ENCODE measurements at places on chromosomes 7 and 10.

DNA sequence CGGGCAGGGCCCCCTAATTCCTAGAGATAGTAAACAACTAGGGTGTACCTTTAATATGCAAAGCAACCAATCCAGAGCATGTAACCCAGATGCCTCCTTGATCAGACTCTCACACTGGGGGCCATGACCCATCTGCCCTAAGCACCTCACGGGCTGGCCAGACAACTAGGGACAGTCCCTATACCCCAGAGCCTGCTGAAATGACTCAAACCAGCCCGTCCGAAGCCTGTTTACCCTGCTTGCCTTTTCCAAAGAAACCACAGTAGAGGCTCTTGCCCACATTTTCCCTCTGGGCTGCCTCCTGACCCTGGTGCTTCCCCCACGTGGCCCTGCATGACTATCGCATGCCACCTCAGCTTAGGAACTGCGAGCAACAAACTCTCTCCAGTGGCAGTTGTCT lies 46.2 kb downstream of the RGS10 start:
- DNase-seq = no peak

GRCh38 chr7:120984406-120984805 lies 4.1 kb upstream of the CPED1 start:
- peak; percentile 26 for DNase-seq

- no peak for DNase-seq
Observed at GRCh38 chr7:90345595-90346335, 751 bp upstream of the GTPBP10 start.

DNA sequence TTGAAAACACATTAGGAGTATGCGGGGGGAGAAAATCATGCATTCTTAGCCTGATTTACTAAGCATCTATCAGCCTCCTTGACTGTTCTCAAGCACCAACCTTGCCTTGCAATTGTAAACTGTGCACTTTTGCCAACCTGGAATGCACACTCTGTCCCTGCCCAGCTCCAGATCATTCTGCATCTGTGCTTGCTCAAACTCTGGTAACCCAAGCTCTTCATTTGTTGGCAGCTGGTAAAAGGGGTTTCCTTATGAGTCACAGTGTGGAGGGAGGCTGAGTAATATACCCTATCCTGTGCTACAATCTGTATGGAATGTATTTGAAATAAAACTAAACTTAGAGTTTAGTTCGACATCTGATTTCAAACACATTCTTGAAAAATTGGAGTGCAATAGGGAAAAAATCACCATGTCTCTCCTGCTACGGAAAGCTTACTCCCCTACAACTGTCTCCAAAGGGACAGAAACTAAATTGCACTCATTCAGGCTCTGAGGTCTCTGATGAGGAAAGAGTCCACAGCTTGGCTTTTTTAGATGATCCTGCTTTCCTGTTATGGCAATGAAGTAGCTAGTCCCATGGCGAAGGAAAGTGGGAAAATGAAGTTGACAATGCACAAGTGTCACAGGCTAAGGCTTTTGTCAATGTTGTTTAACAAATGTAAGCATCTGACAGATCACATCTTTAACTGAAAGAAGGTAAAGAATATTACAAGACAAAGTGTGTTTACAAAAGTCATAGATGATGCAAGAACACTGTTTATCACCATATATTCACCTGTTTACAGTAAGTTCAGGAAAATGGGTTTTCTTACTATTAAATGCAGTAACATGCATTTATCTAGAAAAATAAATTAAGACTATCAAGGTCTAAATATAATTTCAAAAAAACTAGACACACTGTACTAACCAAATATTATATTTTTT lies 61.9 kb downstream of the TES start:
- DNase-seq = peak; percentile 96

DNA sequence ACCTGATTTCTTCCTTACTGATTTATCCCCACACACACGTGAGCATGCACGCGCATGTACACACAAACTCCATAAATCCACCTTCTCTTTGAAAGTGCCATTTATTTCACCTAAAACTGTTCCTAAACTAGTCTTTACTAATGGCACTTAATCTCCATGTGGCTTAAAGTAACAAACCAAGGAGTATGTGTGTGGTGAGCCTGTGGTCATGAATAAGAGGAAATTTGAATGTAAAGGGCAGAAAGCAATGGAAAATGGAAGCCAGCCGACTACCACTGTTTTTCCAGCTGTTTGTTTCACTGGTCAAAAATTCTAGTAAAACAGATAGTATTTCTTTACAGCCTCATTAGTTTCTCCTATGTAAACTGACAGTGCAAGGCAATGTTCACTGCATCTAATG lies 23.8 kb downstream of the SEMA3C start:
- no peak for DNase-seq

- DNase-seq = no peak
Observed at GRCh38 chr7:26292768-26293560, 1.3 kb downstream of the SNX10 start.

- peak; percentile 55 for DNase-seq
Observed at GRCh38 chr7:92717993-92718716, 118.2 kb downstream of the CDK6 start.

- no peak for DNase-seq
Observed at GRCh38 chr7:155356323-155357105, 58.8 kb downstream of the INSIG1 start.

- DNase-seq = peak; percentile 73
Observed at GRCh38 chr7:114574384-114574783, 159.8 kb downstream of the FOXP2 start.

DNA sequence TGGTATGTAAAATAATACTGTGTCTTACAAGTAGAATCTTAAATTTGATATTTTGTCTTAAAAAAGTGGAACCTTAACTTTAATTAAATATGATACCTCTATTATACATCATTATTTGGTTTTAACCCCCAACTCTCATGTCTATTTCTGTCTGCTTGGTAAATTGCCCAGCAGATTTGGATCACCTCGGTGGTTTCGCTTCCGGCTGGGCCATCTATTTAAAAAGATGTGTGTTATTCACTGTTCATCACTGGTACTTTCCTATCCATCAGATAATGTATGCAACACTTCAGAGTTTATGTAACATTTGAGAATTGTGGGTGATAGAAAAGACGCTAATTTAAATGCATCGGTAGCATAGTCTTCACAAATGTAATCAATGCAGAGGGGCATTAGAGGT lies 119.7 kb downstream of the SND1 start:
- no peak for DNase-seq

GRCh38 chr10:12656518-12657142 lies 307.3 kb downstream of the CAMK1D start:
- DNase-seq = peak; percentile 27

GRCh38 chr10:14781763-14782162 lies 7.1 kb upstream of the FAM107B start:
- no peak for DNase-seq

DNA sequence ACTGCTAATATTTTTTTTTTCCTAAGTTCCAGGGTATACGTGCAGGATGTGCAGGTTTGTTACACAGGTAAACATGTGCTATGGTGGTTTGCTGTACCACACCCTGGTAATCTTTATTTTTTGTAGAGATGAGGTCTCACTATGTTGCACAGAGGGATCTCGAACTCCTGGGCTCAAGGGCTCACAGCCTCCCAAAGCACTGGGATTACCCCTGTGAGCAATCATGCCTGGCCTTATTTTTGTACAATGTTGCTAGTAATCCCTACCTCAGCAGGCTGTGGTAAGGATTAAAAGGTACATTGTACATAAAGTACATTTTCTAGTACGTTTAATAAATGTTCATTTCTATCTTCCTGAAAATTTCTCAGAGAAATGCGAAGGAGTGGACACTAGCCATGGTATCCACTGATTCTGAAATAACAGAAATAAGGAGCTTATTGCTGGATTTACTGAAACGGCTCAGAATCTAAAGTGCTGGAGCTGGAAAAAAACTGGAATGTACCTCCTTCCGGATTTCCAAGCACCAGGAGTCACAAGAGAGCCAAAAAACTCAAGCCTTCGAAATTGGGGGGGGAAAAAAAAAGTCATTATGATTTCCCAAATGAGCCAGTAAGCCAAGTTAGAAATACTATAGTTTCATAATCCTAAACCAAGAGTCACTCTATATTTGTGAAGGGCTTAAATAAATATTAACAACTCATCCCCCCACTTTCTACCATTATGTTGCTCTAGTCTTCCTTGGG lies 69.6 kb downstream of the NT5C2 start:
- DNase-seq = no peak

DNA sequence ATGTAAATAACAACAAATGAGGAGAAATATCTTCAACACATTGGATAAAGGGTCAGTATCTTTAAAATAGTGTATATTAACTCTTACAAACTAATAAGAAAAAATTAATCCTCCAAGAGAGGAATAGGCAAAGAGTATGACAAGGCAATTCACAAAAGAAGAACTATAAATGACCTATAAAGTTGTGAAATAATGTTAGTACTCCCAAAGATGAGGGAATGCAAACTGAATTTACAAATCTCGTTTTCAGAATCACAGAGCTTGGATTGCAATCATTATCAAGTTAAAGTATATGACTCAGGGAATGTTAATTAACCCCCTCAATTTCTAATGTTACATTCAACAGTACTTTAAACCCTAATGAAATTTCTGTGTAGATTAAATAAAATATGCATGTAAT lies 87.3 kb upstream of the TARP start:
- no peak for DNase-seq

- DNase-seq = no peak
Observed at GRCh38 chr10:288316-289200, 153.3 kb downstream of the ZMYND11 start.

GRCh38 chr10:127932521-127933270 lies 25.8 kb downstream of the PTPRE start:
- DNase-seq = no peak

DNA sequence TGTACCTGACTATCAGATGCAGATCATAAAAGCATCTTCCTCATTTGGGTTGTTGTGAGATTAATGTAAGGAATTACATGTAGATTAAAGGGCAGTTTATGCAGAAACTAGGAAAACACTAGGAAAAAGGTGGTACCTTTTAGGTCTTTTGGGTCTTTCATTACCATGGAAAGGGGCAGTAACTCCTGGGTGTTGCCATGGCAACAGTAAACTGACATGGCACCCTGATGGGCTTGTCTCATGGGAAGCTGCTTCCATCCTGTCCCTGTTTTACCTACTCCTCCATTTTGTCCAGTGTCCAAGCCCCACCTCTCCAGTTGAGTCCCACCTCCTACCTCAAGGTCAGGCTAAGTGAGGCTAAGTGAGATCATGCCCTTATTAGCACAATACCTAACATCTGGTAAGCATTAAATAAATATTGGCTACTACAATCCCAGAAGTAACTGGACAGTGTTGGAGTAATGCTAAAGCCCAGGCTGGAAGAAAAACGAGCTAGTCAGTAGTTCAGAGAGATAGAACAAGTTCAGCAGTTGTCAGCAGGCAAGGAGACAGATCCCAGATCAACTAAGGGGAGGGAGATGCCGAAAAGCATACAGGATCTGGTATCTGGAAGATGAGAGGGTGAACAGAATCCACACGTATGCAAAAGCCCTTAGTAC lies 240.0 kb upstream of the AUTS2 start:
- no peak for DNase-seq

GRCh38 chr10:101031796-101032636 lies 982 bp downstream of the SFXN3 start:
- DNase-seq = peak; percentile 63

GRCh38 chr7:158285383-158285770 lies 302.2 kb downstream of the PTPRN2 start:
- no peak for DNase-seq

DNA sequence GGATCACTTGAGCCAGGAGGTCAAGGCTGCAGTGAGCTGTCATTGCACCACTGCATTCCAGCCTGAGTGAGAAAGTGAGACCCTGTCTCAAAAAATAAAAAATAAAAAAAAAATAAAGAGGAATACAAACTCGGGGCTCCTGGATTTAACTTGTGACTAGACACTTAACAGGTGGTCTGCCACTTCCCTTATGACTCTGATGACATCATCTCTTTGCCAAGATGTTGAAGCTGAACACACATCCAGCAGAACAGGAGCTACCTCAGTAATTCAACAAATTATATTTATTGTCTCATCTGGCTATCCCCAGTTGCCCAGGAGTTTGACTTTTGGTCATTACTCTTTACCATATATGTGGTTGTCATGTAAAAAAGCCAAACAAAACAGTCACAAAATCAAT lies 35.3 kb downstream of the NEUROD6 start:
- DNase-seq = no peak

- DNase-seq = no peak
Observed at GRCh38 chr7:73633323-73633722, 9.0 kb upstream of the MLXIPL start.

- DNase-seq = no peak
Observed at GRCh38 chr10:30398193-30398592, 35.8 kb upstream of the MAP3K8 start.

- DNase-seq = no peak
Observed at GRCh38 chr7:1631678-1632077, 38.4 kb upstream of the ELFN1 start.

DNA sequence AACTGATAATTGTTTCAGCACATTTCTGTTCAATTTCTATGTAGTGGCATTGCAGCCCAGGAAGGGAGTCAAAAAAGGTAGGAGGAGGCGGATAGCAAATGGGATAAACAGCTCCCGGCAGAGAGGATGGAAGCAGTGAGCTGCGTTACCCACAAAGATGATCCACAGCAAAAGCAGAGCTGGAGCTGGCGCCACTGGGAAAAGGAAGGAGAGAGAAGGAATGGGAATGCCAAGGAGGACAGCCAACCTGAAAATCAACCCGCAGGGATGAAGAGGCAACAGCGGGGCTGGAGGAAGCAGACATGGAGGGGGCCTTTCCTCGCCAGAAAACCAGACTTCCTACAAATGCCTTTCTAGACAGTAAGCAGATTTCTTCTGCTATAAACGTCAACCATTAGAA lies 82.7 kb upstream of the ADAM12 start:
- no peak for DNase-seq

DNA sequence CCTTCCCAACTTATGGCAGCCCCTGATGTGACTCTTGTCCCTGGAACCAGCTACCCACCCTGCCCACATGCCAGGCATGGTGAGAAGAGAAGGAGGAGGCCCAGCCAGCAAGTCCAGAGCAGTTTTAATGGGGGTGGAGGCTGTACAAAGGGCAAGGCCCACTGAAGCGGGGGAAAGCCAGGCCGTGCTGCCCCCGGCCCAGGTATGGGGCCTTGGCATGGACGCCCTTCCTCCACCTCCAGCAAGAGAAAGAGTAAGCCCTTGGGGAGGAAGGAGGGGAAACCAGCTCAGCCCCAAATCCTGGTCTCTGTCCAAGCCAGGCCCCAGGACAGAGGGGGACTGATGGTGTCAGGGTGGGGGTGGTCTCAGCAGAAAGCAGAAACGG lies 7.0 kb downstream of the NFKB2 start:
- DNase-seq = no peak

DNA sequence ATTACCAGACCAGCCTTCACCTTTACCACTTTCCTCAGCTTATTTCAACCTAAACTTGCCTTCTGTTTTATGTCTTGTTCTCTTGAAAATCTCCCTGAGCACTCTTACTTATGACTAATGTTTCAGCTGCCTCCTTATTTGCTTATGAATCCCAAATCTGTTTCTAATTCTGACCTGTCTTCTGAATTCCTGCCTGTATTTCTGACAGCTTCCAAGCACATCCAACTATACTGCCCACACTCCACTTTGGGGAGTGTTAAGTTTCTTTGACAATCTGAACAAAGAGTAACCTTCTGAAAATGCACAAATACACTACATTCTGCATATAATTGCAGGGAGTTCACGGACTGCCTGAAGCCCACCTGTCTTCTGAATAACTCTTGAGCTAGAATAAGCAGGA lies 48.7 kb downstream of the ARMC3 start:
- DNase-seq = no peak

GRCh38 chr10:113867904-113868303 lies 13.4 kb downstream of the NHLRC2 start:
- DNase-seq = no peak

Data from NCI-H226 (cell line).